EL (cell line): ENCODE measurements at places on chromosomes 4 and X.

GRCh38 chr4:150569998-150570535, 11.9 kb upstream of the MAB21L2 start:
- DNase-seq = no peak

- DNase-seq = peak; percentile 9
These were observed 27.7 kb downstream of the FBXO8 start for GRCh38 chr4:174255786-174256185.

DNA sequence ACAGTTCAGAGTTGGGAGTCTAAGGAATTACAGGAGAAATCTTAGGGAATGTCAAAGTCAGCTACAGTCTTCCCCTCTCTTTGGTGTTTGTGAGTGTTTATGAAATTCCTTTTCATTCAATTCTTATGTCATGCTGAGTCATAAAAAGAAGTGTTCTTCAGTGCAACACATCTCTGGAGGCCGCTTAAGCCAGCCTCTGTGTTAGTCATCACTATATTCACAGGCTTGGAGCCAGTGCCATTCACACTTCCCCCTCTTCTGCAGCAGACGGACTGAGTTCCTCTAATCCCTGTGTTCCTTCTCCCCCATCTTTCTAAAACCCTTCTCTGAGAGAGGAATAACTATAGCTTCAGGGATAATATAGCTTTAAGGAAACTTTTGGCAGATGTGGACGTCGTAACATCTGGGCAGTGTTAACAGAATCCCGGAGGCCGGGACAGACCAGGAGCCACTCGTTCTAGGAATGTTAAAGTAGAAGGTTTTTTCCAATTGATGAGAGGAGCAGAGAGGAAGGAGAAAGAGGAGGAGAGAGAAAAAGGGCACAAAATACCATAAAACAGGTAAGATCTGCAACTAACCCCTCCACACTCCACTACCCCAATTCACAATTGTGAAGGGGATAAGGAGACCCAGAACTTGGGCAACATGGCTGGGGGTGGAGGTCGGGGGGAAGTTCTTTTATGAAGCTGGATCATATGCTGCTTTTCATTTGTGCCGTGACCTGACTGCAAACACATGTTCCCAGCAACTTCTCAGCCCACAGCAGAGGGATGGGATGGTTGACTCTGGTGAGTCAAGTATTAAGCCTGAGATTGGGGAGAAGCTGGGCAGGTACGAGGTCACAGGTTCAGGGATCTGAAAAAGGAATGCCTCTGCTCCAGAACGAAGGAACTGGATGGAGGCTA, at the start of gene SRPX2:
Gene SRPX2 (plus strand): TSS at position 244 of the 905 bp plus-strand sequence. CDS start 2,124 bp downstream, outside the sequence.
- DNase-seq = peak; percentile 84

DNA sequence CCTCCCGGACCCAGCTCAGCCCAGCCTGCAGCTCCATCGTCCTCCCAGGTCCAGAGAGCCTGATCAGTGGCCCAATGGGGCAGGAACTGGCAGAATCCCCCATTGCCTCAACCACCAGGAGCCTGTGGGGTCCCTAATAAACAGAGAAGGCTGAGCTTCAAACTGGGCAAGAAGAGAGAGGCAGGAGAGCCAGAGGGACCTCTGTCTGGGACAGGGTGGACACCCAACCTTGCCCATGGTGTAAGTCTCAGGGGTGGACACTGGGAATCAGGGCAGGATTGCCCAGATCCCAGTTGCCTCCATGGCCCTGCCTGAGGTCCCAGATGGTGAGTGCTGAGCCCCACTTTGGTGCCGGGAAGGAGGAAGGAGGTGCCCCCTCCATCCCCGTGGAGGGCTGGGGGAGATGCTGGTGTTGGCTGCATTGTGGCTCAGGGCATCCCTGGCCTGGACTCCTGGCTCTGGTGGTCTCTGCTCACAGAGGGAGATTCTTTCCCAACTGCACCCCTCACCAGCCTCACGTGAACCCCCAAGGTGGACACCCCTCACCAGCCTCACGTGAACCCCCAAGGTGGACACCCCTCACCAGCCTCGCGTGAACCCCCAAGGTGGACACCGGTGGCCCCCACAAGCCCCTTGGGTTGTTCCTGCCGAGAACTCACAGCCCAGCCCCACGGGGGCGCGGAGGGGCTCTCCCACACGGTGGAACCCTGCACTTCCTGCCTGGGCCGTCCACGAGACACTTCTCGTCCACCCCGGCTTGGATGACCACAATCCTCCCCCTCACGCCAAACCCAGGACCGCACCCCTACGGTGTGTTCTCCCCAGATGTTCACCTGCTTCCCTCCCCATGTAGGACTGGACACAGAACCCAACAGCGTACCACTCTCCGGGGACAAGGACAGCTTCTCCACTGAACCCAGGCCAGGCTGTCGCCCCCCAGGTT, 5.4 kb downstream of the CPLX1 start:
- DNase-seq = no peak

DNA sequence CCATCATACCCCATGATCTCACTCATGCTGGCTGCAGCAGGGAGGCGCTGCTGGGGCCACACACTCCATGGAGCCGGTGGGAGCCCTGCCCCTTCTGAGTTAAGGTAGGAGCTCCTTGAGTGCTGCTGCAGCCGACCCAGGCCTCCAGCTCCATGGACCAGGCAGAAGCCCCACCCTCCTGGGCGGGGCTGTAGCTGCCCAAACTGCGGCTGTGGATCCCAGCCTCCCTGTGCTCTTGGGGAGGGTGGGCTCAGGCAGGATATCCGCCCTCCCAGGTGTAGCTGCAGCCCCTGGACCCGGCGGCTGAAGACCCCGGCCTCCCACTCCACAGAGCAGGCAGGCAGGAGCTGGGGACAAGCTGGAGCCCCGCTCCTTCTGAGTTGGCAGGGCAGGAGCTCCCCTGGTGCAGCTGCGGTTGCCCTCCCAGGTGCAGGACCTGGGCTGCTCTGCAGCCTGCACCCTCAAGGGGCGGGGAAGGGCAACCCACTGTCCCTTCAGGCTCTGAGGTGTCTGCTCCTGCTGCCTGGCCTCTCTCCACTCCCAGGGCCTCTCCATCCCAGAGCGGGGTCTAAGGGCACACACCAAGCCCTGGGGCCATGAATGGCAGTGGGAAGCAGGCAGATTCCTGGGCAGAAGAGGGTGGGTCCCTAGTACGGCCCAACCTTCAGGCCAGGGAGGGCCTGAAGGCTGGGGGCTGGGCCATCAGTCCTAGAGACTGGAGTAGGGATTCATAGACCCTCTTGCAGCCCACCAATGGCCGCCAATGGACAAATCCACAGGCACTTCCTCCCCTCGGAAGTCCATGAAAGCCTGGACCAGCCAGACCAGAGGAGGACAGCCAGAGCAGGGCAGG, 466.1 kb downstream of the DTHD1 start:
- no peak for DNase-seq

DNA sequence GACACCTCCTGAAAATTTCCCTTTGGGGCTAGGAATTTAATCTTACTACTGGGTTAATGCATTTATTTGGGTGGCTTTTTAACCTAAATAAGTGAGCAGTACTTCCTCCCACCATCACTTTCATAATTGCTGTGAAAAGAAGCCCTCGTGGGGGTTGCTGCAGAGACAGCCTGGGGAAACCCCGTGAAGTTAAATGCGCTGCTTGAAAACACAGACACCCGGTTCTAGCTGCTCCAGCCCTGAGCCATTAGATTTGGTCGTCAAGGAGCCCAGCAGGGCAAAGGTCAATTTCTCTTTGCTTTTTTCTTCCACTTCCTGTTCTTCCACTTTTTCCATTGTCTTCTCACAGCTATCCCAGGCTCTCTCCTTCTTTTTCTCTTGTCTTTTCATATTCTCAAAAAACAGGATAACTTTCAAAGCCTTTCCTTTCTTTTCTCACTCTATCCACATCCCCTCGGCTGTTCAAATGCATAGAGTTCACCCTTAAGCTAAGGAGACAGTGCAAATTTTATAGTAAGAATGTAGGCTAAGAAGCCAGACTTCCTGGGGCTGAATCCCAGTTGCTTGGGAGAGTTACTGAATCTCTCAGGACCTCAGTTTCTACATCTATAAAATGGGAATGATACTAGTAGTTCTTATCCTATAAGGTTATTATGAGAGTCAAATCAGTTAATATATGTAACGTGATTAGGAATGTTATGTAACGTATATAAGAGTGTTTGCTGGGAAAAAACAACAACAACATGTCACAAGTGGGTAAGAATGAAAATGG, 91.5 kb upstream of the ZNF827 start:
- no peak for DNase-seq

DNA sequence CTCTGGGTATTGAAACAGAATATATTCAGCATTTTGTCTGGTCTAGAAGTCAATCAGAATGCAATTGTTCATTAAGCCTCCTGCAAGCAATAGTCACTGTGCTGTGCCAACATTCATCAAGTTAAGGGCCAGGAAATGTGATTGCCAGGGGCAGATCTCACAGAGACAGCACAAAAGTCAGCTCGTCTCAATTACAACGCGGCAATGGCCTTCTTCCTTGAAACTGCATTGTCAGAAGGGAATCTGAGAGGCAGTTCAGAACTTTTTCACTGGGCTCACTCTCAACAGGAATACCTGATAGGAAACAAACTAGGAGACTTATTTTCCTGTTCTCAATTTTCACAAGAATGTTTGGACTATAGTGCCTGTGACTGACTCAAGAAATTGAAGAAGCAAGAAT, 131.1 kb upstream of the NR3C2 start:
- DNase-seq = no peak

GRCh38 chr4:53711926-53712325, 120.6 kb upstream of the LNX1 start:
- DNase-seq = no peak

DNA sequence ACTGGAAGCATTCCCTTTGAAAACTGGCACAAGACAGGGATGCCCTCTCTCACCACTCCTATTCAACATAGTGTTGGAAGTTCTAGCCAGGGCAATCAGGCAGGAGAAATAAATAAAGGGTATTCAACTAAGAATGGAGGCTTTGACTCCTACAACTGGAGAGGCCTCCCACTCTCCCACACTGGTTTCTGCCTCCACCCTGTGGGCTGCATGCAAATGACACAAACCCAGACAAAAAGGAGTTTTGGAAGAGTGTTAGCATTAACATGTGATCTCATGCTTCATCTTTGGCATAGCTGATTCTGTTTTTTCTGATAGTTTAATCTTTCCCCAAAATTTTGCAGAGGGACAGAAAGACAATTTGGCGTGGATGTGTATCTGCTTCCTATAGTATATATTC, 80.8 kb upstream of the IQCM start:
- peak; percentile 53 for DNase-seq

DNA sequence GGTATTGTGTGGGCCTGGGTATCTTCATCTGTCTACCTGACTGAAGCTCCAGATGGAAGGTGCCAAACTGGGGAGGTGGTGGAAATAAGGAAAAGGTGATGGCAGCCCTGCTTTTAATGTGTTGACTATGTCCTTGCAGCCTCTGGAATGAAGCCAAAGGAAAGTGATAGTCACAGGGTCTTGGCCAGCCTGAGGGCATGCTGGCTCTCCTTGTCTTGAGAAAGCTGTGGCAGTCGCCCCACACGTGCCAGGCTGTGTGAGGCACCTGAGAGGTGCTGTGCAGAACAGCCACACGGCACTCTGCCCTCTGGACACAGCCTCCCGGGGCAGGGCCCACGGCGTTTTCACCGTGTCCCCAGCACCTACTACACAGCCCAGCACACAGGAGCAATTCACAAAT, 77.6 kb downstream of the NAT8L start:
- DNase-seq = no peak

DNA sequence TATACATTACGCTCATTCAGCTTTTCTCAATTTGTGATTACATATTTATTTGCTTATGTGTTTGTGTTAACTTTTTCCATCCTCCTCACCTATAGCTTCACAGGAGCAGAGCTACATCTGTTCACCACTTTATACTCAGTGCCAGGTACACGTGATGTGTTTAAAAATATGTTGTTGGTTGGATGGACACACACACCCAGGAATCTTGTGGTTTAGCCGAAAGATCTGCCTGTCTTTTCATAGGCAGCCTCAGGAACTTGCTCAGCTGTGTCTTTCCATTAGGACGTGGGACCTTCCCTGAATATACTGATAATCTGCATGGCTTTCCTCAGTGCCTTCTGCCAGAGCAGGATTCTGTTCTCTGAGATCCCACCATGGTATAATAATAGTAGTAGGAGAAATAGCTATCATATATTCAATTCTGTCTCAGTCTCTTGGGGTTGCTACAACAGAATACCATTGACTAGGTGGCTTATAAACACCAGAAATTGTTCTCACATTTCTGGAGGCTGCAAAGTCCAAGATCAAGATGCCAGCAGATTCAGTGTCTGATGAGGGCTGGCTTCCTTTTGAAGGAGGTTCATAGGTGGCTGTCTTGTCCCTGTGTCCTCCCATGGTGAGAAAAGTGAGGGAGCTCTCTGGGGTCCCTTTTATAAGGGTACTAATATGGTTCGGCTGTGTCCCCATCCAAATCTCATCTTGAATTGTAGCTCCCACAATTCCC, 50.0 kb upstream of the SOD3 start:
- DNase-seq = no peak

DNA sequence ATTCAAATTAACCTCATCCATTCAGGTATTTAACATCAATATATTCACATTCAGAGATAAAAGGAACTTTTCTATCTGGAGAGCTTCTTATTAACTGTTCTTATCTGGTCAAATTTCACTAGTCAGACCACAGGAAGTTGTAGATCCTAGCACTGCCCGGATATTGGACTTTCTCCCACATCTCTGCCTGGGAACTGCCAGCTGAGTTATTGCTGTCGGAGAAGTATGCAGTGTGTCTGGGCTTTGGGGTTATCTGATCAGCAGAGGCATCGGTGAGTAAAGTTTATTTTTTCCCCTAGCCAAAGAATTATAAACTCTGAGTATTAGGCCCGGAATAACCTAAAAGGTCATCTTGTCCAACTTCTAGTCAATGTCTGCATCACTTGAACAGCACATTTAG, 45.1 kb downstream of the OR13H1 start:
- DNase-seq = no peak

DNA sequence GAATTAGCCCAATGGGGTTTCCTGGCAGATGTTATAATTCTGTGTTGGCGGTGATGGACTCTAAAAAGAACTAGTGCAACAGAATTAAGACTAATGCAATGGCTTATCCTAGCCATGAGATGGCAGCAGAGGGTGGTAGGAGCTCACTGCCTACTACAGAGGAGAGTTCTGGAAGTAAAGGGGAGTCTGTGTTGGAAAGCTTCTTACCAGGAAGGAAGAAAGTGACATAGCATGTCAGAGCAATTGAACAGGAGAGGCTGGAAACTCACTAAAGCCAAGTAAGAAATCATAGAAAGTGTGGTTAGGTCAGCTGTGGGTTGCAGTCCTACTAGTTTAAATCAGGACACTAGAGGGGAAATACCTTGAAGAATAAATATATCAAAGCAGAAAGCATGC, 6.3 kb upstream of the TRPC5OS start:
- peak; percentile 0 for DNase-seq

DNA sequence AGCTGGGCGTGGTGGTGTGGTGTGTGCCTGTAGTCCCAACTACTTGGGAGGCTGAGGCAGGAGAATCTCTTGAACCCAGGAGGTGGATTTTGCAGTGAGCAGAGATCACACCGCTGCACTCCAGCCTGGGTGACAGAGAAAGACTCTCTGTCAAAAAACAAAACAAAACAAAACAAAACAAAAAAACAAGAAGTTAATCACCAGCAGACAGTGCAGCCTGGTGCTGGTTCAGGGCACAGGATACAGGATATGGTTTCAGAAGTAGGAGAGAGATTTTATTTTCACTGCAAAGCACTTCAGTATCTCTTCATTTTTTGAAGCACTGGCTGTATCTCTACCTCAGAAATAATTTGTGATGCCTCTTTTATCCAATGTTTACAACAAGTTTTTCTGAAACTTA, 1222.9 kb upstream of the PRKX start:
- DNase-seq = no peak
